ENCODE measurements at places on chromosomes 3 and 15.

- DNase-seq: no peak
These were observed 104.5 kb upstream of the SLCO2A1 start for GRCh38 chr3:134134240-134134639.

- no peak for DNase-seq
These were observed 87.9 kb upstream of the LINGO1 start for GRCh38 chr15:77720655-77721054.

DNA sequence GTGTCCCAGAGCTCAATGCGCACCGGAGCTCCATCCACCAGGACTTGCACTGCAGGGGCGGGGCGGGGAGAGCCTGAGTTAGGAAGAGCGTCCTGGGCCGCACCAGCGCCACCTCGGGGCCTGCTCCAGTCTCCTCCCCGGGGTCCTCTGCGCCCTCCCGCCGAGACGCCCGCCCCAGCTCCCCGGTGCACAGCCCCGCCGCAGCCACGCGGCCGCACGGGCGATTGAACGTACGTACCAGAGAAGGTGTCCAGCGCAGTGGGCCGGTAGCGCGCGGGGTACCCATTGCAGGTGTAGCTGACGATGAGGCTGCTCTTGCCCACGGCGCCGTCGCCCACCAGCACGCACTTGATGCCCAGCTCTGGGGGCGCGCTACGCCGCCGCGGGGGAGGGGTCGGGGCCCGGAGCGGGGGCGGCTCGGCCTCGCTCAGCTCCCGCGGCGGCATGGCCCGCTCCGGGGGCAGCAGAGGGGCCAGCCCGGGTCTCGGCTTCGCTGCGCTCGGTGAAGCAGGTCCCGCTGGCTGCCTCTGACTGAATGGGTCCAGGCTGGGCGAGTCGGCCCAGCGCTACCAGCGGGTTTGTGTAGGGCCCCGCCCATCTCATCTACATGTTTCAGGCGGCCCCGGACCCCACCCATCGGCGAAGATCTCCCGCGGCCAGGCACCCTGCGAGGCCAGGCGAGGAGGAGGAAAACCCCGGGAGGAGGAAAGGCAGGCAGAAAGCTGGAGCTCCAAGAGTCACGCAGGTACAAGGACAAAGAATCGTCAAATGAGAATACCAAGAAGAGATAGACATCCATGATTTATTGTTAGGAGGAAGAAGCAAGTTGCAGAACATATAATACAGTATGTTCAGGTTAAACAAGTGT, at the start of gene RHOV:
RHOV (minus strand) TSS at position 541 of the 868 bp plus-strand sequence; CDS start at position 446, 95 bp downstream.
- peak; percentile 64 for DNase-seq

DNA sequence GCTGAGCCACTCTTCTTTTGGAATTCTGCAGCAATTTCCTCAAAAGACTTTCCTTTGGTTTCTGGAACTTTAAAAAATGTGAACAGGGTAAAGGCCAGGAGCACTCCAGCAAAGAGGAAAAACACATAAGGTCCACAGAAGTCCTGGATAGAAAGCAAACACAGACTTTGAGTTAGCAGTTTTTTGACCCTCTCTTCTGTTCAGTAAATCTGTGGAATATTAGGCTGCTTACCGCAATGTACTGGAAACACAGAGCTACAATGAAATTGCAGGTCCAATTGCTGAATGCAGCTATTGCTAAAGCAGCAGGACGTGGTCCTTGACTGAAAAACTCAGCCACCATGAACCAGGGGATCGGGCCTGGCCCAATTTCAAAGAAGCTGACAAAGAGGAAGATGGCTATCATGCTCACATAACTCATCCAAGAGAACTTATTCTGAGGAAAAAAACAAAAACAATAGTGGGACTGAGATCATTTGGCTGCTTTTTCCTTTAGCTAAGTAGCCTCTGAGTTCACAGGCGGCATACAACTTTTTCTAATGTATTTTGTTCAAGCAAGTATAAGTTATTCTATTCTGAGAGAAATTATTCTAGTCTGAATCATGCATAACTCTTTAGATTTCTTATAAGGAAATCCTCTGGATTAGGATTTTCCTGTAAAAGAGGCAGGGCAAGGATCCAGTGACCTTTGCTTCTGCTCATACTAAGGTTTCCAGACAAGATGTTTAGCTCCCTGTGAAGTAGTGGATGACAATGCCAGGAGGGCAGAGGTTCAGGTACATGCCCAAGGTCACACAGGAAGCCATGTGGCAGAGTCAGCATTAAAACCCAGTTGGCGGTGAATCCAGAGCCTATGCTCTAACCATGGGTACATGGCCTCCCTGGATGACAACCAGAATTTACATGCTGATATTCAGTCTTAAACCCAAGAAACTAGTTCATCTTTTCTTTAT, 28.3 kb downstream of the SLC2A2 start:
- no peak for DNase-seq

DNA sequence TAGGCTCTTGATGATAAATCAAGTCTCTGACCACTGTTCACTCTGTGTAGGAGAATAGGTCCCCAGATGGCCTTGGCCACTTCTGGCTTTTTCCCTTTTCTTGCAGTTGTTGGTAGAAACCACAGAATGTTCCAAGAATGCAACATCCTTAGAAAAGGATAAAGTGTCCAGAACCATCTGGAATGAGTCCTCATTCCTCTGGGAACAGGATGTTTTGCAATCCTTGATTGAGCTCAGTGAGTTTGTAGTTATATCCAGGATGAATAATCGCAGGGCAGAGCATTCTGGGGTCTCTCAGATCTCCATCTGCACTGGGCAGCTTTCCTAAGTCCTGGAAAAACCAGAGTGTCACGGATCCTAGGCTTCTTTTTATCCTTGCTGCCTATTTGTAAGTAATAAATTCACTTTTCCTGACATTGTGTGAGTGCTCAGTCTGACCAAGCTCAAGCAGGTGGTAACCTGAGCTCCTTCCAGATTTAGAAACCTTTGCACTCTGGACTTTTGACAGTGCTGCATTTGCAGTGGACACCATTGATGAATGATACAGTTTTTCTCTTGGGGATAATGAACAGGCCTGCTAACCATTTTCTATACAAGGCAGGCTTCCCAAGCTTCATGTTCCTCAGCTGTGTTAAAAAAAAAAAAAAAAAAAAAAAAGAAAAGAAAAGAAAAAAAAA, 1028.6 kb downstream of the OTOL1 start:
- no peak for DNase-seq

DNA sequence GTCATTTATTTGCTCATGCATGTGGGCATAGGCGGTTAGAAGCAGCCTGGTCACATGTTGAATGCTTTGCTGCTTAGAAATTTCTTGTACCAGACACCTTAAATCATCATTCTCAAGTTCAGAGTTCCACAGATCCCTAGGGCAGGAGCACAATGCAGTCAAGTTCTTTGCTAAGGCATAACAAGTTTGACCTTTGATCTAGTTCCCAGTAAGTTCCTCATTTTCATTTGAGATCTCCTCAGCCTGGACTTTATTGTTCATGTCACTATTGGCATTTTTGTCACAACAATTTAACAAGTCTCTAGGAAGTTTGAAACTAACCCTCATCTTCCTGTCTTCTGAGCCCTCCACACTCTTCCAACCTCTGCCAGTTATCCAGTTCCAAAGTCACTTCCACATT, 22.8 kb downstream of the HGD start:
- DNase-seq: no peak

DNA sequence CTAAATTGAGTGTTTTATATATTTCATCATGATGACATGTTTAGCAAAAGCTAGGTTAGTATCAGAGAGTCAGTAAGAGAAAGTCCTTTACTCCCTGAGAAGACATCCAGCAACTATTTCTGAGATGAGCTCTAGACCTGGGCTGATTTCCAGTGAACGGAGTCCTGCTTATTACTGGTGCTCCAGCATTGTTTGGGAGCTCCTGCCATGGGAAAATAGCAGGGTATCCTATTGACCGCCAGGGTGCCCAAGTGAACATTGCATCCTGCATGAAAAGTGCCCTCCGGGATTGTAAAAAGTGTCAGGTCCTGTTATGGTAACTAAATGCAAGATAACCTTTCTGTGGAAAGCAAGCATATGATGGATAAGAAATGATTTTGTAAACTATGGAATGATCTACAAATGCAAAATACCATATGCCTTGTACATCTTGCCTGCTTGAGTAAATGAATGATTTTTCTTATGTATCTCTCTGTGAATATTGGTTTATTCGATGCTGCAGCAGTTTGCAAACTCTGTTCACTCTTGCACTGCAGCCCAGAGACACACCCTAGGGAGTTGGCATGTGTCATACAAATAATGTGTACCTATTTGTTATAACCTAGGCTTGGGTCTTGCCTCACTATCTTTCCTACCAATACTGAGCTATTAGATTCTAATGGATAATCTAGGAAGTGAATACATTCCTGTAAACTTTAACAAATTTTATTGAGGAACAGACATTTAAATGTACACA, 96.7 kb downstream of the IL5RA start:
- DNase-seq: no peak

DNA sequence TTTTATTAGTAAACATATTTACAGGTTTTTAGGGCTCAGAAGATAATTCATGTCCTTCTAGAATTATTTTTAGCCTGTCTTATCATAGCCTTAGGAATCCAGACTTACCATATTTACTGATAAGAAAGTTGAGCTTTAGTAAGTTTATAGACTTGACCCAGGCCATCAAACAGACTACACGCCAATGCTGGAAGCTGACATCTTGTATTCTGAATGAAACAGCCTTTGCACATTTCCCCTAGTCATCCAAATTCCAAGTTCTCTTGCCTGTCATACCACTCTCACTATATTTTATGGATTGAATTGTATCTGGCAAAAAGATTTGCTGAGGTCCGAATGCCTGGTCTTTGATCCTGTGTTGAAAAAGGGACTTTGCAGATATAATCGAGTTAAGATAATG, 58.6 kb downstream of the DRD3 start:
- DNase-seq: no peak

DNA sequence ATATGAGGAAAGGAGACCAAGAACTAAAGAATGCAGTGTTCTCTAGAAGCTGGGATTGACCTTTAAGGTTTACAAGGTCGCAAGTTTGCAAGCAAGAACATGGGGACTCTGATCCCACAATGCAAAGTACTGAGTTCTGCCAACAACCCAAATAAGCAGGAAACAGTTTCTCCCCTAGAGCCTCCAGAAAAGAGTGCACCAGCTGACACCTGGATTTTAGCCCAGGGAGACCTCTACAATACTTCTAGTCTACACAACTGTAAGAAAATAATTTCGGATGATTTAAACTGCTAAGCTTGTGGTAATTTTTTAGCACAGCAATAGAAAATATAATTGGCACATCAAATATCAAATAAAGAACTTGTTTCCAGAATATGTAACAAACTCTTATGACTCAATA, 46.4 kb downstream of the EHHADH start:
- DNase-seq: no peak

DNA sequence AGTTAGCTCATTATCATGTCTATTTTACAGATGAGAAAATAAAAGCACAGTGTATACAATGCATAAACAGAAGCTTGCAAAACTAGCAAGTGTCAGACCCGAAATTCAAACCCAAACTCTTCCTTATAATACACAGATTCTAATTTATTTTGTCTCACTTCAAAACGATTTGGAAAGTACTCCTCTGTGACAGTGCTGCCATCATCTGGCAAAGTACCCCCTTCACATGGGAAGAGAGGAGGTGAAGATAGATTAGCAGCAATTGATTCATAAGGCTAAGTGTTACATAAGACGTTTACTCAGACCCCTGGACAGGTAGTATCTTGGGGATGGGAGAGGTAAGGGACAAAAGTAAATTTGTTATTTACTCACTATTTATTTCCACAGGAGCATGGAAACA, 744.0 kb upstream of the SGO1 start:
- no peak for DNase-seq

DNA sequence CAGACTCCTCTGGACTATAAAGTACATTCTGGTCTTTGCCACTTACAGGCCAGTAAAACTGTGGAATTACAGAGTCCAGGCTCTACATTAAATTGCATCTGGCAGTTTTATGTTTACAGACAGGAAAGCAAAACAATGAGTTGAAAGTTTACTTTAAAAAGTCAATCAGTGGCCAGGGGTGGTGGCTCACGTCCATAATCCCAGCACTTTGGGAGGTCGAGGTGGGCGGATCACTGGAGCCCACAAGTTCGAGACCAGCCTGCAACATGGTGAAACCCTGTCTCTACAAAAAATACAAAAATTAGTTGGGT, 53.8 kb downstream of the TM4SF4 start:
- no peak for DNase-seq

GRCh38 chr3:133464573-133464972, 64.7 kb downstream of the BFSP2 start:
- DNase-seq: no peak

- no peak for DNase-seq
These were observed 7.0 kb downstream of the FNDC3B start for GRCh38 chr3:172046268-172046915.

DNA sequence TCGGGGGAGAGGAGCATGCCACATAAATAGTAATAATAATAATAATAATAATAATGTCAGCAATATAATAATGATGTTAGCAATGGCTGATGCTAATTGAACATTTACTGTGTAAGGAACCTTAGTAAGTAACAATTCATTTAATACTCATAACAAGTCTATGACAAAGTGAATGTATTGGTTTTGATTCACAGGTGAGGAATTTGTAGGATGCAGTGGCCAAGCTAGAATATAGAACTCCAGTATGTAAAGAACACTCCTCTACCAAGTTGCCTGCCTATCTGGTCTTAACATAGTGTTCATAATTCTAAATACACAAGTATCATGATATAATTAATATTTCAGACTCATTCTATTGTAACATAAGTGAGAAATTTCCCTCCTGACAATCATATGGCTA, 1016.5 kb downstream of the ROBO1 start:
- DNase-seq: no peak

DNA sequence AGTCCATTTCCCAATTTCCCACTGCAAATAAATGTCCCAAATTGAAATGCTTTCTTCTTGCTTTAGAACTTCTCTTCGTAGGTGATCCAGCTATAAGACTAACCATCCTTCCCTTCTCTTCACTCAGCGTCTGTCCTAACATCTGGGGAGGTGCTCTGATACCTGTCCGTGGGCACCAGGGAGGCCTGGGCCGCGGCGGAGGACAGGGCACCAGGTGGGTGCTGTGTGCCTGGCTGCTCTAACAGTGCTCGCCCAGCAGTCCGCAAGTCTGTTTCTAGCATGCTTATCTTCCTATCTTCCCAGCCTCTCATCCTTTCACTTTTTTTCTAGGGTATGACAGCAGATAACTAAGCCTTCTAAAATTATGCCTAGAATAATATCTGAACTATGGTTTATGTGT, 37.3 kb downstream of the NKIRAS1 start:
- DNase-seq: no peak

- DNase-seq: no peak
These were observed 47.1 kb downstream of the GOLIM4 start for GRCh38 chr3:168048414-168049330.

- no peak for DNase-seq
These were observed 264.0 kb upstream of the NSMCE3 start for GRCh38 chr15:29533647-29534046.
